ENCODE measurements at places on chromosomes 5 and 9.
A peak's percentile ranks its signal among the peaks of the same experiment; 100 is the strongest.

- DNase-seq, result no peak
These were observed 41.5 kb downstream of the SAR1B start for GRCh38 chr5:134590992-134591659.

DNA sequence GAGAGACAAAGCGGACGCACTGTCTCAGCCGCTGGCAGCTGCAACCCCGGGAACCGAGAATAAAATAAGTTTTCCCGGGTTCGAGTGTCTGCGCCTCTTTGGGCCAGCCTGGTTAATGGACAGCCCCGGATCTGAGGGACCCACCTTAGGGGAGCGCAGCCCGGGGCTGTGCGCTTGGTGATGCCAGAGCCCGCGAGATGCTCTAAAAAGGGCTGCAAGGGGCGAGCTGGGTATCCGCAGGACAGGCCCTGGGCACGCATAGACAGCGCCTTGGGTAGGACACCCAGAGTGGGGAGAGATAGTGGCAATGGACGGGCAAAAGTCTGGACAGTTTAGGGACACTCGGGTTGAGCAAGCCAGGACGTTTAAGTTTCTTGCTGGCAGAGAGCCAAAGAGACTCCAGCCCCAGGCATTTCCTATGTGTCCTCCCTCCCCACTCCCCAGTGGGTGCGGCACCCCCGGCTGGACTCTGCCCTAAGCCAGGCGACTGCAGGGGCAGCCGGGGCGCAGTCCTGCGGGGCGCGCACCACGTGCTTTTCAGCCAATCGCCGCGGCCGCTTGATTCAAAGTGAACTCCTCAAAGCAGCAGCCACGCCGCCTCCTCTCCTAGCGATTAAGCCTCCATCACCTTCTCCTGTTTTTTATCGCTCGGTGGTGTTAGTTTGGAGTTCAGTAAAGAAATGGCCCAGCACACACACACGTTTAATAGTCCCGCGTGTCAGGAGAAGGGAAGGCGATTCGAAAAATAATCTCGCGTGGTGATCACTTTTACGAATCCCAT is 616 bp upstream of the ENC1 start:
- peak; percentile 83 for DNase-seq

DNA sequence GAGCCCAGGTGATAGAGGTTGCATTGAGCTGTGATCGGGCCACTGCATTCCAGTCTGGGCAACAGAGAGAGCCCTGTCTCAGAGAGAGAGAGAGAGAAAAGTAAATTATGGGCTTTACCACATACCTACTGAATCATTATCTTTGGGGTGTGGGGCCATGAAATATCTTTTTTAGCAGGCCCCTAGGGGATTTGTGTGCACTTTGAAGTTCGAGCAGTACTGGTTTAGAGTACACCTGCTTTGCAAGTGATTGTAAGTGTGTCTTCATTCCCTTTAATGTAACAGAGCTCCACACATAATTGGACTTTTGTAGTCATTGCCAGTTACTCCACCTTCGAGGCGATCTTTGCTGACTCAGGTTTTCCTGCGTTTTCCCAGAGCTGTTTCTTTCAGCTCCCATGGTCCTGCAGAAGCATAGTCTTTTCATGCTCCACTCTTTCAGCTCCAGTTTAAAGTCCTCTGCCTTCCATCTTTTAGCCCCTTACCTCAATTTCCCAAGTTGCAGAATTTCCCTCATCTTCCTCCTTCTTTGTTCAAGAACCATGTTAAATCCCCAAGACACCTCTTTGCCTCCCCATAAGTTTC is 24.0 kb upstream of the FRMPD1 start:
- no peak for DNase-seq

DNA sequence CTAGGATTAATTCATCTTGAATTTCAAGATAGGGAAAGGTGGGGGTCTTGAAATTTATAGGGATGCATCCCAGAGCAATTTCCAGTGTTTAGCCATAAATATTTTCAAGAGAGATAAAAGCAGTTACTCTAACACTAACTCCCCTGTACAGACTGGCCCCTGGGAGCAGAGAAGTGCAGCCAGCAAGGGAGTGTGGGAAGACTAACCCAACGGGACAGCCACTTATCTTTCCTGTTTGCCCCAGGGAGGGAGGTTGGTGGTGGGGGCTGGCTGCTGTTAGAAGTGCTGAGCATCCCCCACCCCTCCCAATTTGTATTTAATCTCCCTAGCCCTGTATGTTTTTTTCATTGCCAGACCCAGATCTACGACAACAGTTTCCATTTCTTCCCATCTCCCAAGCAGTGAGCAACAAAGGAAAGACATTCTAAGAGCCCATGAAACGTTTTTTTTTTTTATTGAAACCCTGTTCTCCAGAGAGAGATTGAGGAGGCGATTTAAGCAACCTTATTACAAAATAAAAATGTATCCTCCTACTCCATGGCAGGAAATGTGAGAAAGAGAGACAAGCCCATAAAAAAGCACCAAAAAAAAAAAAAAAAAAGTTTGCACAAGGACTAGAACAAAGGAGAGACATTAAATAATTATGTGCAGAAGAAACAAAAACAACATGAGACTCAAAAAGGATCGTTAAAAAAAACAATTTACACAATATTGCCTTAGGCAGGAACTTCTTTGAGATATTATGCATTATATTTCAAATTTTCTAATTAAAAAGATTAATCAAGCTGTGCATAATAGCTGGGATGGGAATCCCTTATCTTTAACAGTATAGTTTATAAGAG is 343.4 kb downstream of the ARHGEF28 start:
- DNase-seq, result no peak

DNA sequence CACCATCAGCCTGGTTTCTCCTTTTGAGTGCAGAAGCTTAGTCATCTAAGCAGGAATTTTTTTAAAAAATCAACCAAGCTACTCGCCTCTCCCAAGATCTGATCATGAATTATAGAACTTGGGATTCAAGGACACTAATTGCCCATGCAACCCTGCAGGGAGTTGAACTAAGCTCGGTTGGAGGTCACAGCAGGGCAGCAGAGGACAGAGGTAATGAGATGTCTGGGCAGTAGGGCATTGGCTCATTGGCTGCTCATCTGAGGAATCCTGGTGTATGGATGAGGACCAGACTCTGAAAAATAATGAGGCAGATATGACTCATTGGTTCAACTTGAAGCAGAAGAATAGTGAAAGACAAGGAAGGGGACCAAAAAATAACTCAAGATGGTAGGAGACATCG is 111.8 kb upstream of the TLE1 start:
- DNase-seq, result no peak

- no peak for DNase-seq
These were observed 28.7 kb downstream of the PTTG1 start for GRCh38 chr5:160450164-160450932.

GRCh38 chr9:126504977-126505455 is 108.7 kb upstream of the LMX1B start:
- no peak for DNase-seq

DNA sequence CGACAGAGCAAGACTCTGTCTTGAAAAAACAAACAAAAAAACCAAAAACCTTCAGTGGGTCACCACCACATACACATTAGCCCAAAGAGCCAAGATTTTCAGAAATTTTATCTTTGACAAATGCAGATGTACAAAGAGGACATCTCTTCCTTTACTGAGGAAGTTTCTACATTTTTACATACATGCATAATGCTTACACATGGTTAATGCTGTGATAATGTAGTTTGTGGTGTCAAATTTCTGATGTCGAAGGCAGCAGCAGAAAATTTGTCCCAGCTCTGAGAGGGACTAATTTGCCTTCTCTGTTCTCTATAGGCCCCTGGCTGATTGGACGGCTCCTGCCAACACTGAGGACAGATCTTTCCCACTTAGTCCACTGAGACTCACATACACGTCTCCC is 24.6 kb upstream of the C9orf40 start:
- no peak for DNase-seq

Measured in right lung (tissue), 10 donors.